Central memory CD8-positive, alpha-beta T cell (primary cell): ENCODE measurements at places on chromosomes 1 and 21.
A peak's percentile ranks its signal among the peaks of the same experiment; 100 is the strongest.

DNA sequence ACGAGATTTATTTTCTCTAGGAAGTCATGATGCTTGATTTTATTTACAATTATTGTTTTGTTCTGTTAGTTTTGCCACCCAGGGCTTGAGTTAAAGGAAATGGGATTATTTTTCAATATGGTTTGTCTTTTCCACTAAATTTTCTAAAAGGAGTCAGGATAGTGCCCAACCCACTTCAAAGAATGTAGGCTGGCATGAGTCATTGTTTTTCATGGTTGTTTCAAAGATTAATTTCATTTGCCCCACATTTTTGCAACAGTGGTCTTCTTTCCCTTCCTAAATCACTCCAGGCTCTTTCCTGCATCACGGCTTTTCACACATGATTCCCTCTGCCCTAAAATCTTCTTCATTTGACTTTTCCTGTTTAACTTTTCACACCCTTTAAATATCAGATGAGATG is 2.5 kb downstream of the SLAMF6 start:
- no peak for DNase-seq
- peak overlapping the region; percentile 88 for H3K4me3 ChIP-seq
- peaks cover 82% of the 10 kb centered on the region for H3K4me1 ChIP-seq
- peak overlapping the region; percentile 87 for H3K27ac ChIP-seq
- H3K27me3 ChIP-seq: no peaks in the 10 kb centered on the region

DNA sequence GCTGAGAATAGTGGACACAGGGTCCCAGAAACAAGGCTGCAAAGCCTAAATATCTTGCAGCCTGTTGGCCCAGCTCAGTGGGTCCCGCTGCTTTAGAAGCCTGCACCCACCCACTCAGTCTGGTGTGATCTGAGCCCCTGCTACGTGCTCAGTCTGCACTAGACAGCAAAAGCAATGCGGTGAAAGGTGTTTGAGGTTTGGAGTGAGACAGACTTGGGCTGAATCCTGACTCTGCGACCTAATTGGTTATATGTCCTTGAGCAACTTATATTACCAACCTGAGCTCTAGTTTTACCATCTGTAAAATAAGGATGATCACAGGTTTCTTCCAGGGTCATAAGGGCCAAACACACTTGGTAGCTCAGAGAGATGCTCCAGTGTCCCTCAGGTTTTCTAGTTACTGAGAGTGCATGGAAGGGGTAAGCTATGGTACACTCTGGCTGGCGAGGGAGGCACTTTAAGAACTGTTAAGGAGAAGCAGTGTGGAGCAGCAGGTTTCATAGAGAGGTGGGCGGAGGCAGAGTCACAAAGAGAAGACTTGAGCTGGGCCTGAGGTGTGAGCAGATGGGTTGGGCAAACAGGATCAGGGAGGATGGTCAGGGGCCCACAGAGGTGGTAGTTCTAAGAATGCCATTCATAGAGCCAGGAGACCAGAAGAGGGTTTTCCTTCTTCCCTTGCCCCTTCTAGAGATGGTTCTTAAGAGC is 10.1 kb downstream of the TMEM200B start:
- no peak overlapping the region for H3K4me3 ChIP-seq
- H3K36me3 ChIP-seq: peaks cover 74% of the 10 kb centered on the region
- no peaks in the 10 kb centered on the region for H3K27me3 ChIP-seq
- H3K27ac ChIP-seq: peak overlapping the region; percentile 48
- DNase-seq: no peak
- peaks cover 11% of the 10 kb centered on the region for H3K4me1 ChIP-seq

GRCh38 chr1:4924356-4924755 is 269.9 kb downstream of the AJAP1 start:
- no peaks in the 10 kb centered on the region for H3K36me3 ChIP-seq
- no peak overlapping the region for H3K27ac ChIP-seq
- no peak overlapping the region for H3K4me3 ChIP-seq
- DNase-seq: no peak

DNA sequence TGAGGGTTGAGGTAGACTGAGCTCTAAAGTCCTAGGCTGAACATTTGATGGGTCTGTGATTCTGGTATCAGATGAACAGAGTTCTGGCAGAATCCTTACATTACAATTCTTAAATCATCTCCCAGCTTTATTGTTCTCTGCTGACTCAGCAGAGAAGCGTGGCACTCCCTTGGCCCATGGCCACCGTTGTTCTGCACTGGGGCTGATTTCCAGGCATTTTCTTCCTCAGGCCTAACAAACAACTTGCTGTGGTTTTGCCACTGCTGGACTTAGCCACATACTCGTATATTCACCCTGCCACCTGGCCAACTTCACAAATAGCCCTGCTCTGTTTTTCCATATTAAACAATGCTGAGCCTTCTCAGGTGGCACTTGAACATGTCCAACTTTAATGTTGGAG is 223.2 kb downstream of the TNR start:
- peaks cover 2% of the 10 kb centered on the region for H3K36me3 ChIP-seq
- no peak for DNase-seq
- H3K4me3 ChIP-seq: no peak overlapping the region

GRCh38 chr1:232327269-232327668 is 302.7 kb downstream of the SIPA1L2 start:
- H3K4me1 ChIP-seq: no peaks in the 10 kb centered on the region
- no peak for DNase-seq
- H3K27ac ChIP-seq: no peak overlapping the region
- H3K36me3 ChIP-seq: no peaks in the 10 kb centered on the region
- H3K4me3 ChIP-seq: no peak overlapping the region
- H3K27me3 ChIP-seq: no peaks in the 10 kb centered on the region

DNA sequence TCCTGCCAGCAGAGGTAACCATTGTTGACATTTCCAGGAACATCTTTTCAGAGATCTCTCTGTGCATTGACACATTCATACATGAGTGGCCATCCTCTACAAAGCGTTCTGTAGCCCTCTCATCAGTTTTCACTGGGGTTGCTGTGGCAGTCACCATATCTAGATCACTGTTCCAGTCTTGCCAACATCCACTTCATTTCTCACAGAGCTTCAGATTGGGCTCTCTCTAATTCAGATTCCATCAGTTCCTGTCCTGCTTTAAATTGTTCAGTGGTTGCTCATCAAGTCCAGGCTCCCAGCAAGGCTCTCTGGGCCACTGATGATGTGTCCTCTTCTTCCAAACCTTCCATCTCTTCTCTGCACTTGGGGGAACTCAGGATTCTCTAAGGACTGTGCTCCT is 173.7 kb downstream of the KCNJ6 start:
- H3K4me3 ChIP-seq: no peak overlapping the region
- DNase-seq: no peak
- H3K36me3 ChIP-seq: no peaks in the 10 kb centered on the region

DNA sequence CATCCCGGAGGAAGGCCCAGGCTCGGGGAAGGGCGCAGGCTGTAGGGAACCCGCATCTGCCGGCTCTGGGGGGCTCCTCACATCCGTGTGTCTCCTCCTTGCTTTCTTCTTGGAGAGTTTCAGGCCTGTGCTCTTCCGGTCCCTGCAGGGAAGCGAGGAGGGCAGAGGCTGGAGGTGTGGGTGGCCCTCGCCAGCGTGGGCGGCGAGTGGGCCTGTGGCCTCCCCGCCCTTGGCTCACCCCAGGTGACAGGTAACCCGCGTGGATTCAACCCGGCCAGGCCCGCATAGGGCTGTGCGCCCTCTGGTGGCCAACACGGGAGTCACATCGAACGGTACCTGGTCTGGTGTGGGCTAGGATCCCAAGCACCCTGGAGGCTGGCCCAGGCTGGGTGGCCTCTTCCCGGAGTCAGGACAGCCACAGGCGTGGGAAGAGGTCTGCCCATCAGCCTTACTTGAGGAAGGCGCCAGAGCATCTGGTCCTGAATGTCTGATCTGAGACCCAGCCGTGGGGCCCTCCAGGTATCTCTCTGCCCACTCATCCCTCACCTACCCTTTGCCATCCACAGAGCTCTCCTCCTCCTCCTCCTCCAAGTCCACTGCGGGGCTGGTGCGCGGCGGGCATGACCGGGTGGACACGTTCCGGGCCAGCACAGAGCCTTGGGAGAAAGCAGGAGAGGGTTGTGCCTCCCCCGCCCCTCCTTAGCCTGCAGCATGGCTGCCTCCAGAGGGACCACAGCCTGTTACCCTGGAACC is 9.6 kb upstream of the TNFRSF25 start:
- peaks cover 9% of the 10 kb centered on the region for H3K4me1 ChIP-seq
- no peaks in the 10 kb centered on the region for H3K36me3 ChIP-seq
- peak; percentile 80 for DNase-seq
- H3K27ac ChIP-seq: no peak overlapping the region
- H3K27me3 ChIP-seq: no peaks in the 10 kb centered on the region
- H3K4me3 ChIP-seq: no peak overlapping the region

GRCh38 chr1:48683839-48684238 is 92.9 kb downstream of the BEND5 start:
- DNase-seq: no peak
- H3K36me3 ChIP-seq: no peaks in the 10 kb centered on the region
- H3K27ac ChIP-seq: no peak overlapping the region
- H3K27me3 ChIP-seq: no peaks in the 10 kb centered on the region
- H3K4me3 ChIP-seq: no peak overlapping the region
- no peaks in the 10 kb centered on the region for H3K4me1 ChIP-seq

- no peak for DNase-seq
- no peak overlapping the region for H3K27ac ChIP-seq
- H3K4me1 ChIP-seq: no peaks in the 10 kb centered on the region
- H3K36me3 ChIP-seq: no peaks in the 10 kb centered on the region
- H3K27me3 ChIP-seq: no peaks in the 10 kb centered on the region
Observed at GRCh38 chr1:118812555-118812954, 175.6 kb downstream of the TBX15 start.

DNA sequence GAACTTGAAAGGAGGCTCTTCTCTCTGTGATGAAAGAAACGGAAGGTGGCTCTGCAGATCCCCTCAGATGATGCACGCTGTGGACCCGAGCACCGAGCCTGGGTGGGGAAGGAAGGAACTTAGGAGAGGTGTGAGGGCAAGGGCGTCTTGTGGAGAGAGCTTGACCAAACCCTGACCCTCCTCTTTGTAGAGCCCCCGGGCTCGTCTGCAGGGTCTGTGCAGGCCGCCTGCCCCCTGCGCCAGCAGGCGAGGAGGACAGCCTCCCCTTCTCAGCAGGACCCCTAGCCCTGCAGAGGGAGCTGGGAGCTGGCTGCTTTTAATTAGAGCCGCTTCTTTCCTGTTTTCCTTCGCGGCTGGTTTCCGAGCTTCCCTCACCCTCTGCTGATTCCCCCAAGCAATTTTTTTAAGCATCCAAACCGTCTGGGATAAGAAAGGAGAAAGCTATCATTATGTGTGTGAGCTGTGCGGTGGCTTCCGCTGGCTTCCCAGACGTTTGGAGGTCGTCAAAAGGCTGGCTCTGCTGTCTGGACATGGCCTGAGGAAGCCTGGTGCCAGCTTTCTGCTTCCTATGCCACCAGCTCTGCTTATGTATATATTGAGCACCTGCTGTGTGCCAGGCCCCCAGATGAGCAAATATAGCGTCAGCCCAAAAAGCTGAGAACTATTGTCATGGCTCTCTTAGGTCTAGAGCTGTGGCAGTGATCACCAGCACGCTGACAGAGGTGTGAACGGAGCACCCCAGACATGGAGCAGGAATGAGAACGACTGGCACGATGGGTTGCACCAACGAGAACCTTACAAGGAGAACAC is 160.2 kb upstream of the IRF2BP2 start:
- peak overlapping the region; percentile 75 for H3K27ac ChIP-seq
- H3K36me3 ChIP-seq: peaks cover 8% of the 10 kb centered on the region

DNA sequence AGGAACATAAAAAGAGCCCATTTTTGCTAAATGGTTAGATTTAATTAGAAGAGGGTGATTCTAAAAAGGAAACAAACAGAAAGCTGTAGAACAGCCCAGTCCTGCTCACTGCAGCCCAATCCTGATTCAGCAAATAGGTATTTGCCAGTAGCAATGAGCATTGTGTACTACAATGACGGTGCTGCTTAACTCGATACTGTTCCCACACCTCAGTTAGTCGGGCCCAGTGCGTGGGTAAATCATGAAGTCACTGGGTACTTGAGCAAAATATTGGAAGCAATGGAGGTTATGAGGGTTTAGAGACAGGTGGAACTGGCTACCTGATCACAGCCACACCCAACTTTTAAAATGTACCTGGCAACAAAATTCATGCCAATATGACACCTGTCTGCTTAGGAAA is 101.5 kb upstream of the ADGRL2 start:
- no peak overlapping the region for H3K4me3 ChIP-seq
- H3K27me3 ChIP-seq: no peaks in the 10 kb centered on the region
- no peak overlapping the region for H3K27ac ChIP-seq
- H3K36me3 ChIP-seq: no peaks in the 10 kb centered on the region
- no peak for DNase-seq

DNA sequence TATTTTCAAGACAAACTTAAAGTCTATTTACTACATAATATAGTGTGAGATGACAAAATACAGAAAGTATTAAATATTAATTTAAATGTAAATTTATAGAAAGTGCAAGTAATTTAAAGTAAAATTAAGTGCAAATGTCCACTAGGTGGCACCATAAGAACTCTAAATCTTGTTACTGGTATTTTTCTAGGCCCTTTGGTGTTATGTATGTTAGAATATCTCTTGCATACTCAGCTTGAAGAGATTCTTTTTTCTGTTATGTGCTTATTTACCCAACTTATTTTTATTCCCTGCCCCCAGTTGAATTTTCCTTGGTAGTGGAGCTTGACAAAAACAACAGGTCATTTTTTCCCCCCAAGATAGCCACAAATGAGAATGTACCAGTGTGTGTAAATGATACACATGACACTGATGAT is 71.5 kb downstream of the RPS6KC1 start:
- H3K36me3 ChIP-seq: peaks cover 1% of the 10 kb centered on the region
- H3K27me3 ChIP-seq: no peaks in the 10 kb centered on the region
- H3K4me1 ChIP-seq: peaks cover 6% of the 10 kb centered on the region
- no peak overlapping the region for H3K27ac ChIP-seq
- H3K4me3 ChIP-seq: no peak overlapping the region

GRCh38 chr1:218969006-218969405 is 204.7 kb upstream of the LYPLAL1 start:
- H3K4me1 ChIP-seq: no peaks in the 10 kb centered on the region
- H3K36me3 ChIP-seq: no peaks in the 10 kb centered on the region
- H3K4me3 ChIP-seq: no peak overlapping the region
- H3K27ac ChIP-seq: no peak overlapping the region

DNA sequence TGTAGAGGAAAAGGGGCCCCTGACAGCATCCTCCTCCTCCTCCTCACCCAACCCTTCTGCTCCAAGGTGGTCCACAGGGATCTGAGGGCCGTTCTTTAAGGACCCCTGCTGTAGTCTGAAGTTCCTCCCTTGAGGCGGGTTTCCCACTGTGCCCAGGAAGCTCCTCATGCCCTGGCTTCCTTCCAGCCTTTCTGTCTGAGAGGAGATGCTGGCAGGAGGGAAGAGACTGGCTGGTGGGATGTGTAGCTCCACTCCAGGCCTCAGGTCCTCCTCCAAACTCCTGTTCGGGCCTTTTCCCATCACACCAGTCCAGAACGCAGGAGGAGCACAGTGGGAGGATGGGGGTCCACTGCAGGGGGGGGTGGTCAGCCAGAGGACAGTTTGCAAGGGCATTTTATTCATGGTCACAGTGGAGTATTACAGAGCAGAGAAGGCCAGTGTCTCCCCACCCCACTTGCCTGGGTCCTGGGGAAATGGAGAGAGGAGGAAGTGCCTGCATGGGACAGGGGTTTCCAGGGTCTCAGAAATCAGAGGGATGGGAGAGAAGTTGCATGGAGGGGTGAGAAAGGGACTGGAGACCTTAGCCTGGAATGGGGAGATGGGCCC is 7.8 kb downstream of the ETV3L start:
- no peak overlapping the region for H3K4me3 ChIP-seq
- no peaks in the 10 kb centered on the region for H3K36me3 ChIP-seq
